ENCODE measurements at places on chromosomes 6 and 20. TPM values are rescaled to one million over a fixed set of nuclear protein-coding genes. Genes with fewer than 3 reads are reported as not detected.

The C6orf132 gene
- 97.3 TPM for total RNA-seq

The RBM24 gene
- 0.88 TPM for total RNA-seq

- DNase-seq, result no peak
These were observed 358.4 kb downstream of the BTBD3 start for GRCh38 chr20:12276011-12276673.

DNA sequence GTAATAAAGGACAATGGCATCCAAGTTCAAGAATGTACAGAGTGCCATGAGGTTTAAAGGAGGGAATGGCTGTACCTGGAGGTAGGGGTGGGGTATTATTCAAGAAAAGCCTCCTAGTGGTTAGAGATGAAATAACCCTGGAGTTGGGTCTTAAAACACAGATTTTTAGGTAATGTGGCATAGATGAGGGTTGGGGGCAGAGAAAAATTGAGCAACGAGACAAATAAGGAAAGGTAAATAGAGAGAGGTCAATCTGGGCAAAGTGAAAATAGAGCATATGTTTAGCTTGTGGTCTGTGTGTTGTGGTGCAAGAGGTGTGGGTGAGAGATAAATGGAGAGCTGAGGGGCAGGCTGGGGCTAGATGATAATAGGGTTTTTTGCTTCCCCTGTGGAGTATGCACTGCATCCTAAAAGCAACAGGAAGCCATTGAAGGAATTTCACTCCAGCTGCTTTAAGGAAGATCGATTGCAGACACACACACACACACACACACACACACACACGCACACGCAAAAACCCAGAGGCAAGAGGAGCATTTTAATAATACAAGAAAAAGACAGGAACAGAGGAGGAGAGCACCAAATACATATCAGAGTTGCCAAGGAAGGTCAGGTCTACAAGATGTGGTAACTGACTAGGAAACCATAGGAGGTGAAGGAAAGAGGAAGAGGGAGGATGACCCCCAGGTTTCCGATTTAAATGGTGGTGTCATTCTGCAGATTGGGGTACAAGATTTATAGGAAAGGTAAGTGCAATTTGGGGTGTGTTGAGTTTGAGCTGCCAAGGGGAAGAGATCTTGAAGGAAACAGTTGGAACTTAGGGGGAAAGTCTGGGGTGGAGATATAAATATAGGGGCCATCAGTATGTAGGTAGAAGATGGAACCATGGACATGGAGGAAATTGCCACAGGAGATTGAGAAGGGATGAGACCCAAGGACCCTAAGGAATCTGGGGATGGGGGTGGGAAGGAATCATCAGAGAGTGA, 31.3 kb upstream of the ADGRF1 start:
- DNase-seq, result no peak

DNA sequence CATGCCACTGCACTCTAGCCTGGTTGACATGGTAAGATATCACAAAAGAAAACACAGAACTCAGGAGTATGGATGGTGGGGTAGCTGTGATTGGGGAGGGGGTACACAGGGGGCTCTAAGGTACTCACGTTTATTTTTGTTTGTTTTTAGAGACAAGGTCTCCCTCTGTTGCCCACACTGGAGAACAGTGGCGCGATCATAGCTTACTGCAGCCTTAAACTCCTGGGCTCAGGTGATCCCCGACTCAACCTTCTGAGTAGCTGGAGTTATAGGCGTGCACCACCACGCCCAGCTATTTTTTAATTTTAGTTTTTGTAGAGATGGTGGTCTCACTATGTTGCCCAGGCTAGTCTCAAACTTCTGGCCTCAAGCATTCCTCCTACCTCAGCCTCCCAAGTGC, 29.3 kb downstream of the BCL2L1 start:
- DNase-seq, result no peak

DNA sequence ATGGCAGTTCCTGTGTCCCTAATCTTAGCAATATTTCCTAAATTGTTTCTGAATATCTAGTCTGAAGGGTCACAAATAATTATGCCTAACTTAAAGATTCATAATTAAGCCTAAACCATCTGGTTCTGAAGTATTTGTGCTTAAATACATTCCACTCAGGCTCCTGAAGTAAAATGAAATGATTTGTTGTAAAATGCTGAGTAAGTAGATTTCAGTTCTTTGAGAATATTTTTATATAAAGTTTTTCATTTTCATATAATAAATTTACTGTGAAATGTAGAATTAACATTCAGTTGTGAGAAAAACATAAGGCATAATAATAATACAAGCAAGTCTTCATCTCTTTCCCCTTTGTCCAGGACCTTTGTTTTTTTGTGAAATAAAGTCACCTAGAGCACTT, 330.6 kb upstream of the IMPG1 start:
- DNase-seq, result no peak

The GSTA4 gene
- total RNA-seq, result 17.9 TPM

GRCh38 chr6:55868771-55869479, 6.5 kb downstream of the BMP5 start:
- no peak for DNase-seq

- DNase-seq, result no peak
These were observed 31.3 kb downstream of the SLC26A8 start for GRCh38 chr6:35993150-35993549.

DNA sequence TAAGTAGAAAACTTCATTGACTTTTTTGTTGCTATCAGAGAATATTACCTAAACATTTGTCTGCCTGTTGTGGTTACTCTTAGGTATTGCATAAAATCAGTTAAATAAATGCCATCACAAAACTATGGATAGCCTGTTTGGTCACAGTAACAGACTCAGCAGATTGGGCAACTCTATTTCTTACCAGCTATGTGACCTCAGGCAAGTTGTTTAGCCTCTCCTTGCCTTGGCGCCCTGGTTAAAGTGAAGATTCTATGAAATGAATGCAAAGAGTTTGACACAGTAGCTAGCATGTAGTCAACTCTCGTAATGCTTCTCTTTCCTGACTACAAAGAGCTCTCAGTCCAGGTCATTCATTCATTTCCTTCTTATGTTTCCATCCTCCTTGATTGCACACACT, 82.5 kb upstream of the ID4 start:
- DNase-seq, result no peak

GRCh38 chr20:41428285-41428684, 61.7 kb upstream of the EMILIN3 start:
- no peak for DNase-seq

- DNase-seq, result no peak
These were observed 37.9 kb downstream of the ATXN1 start for GRCh38 chr6:16723402-16723801.
